ENCODE measurements at places on chromosomes 1 and 21.

DNA sequence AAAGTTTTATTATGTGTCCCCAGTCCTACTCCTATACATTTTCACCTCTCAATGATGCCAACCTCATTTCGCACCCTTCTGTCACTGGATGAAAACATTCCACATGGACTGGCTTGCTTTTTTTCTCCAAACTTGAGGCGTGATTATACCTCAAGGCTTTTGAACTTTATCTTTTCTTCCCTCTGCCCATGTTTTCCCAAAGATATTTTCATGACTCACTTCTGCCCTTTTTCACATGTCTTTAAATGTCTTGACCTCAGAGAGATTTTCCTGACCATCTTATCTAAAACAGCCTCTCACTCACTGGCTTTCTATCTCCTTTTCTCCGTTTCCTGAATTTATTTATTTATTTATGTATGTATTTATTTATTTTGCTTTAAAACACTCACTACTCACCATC, 659.0 kb downstream of the PTPRC start:
- no peak for DNase-seq

DNA sequence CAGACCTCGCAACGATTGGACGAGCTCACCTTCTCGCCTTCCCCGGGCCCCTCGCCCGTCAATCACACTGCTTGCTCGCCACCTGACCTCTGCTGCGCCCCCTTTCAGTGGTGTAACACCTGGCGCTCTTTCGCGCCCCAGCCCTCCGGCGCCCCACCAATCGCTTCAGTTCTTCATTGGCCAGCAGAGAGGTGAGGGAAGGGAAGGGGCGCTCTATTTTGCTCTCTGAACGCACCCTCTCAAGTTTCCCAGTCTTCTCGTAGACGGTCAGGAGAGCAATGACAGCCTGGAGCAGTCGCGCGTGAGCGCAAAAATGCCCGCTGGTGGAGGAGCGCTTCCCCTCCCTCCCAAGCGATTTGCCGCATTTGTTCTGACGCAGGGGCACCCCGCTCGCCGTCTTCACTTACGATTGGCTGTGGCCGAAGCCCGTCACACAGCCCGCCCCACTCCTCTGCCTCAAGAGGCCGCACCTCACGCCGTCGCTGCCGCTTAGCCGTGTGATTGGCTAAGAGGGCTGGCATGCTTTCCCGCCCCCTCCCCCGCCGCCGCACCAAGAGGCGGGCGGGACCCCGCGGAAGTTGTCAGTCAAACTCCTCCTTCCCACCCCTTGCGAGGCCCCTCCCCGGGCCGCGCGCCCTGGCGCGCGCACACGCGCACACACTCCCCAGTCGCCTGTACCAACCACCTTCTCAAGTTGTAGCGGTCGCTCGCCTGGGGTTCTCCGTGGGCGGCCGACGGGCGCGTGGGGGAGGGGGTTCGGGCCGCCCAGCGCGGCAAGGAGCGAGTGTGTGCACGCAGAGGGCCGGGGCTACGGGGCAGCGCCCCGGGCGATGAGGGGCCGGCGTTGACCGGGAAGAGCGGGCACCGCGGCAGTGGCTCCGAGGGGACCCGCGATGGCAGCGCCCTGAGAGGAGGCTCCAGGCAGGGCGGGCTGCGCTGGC, at the start of gene PPP2R5A:
Gene PPP2R5A (plus strand): TSS at position 667 of the 941 bp plus-strand sequence. CDS start 701 bp downstream, outside the sequence.
- peak; percentile 86 for DNase-seq

DNA sequence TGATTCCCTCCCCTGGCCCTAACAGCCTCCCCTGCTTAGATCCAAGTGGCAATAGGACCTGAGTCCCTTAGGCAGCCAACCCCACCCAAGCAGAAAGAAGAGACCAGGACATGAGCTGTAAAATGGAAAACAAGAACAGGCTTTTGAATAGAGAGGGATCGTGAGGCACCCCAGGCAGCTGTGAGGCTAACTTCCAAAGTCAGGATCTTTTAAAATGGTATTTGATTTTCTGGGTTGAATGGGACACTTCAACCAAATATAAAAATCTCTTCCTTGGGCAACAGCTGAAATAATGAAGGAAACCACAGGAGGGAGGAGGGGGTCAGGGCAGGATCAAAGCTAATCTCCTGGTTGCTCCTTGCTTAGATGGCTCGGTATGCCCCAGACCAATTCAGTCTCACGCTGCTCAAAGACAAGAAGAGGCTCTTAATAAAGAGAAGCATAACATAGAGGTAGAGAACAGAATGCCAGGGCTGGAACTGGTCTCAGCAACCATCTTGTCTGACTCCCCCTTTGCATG, 28.6 kb upstream of the AVPR1B start:
- no peak for DNase-seq

GRCh38 chr1:170503665-170504064, 28.3 kb upstream of the GORAB start:
- no peak for DNase-seq

DNA sequence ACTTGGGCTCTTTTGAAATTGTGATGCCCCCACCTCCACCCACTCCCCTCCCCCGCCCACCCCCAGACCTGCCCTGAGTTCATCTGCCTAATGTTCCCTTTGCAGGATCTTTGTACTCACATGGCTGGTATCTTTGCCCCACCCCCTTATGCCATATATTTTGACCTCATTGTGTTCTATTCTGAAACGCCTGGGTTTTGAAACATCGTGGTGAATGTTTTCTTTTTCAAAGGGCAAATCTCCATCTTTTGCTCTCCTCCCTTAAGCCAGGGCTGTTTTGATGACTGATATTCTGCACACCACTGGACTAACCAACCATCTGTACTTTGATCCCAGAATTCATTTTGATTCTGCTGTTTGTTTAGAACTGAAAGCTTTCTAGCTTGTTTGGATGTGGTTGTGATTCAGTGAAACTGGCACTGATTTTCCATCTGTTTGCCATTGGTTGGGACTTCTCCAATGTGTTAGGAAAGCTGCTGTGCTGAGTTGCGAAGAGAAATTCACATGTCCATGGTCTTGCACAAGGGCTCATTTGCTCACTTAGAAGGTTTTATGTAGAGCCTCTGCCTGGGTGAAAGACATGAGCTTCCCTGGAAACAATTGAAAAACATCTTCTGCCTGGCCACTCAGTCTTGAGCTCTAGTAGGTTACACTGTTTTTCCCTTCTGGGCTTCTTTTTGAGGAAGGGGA, 16.5 kb downstream of the SMAP2 start:
- no peak for DNase-seq

GRCh38 chr1:53416269-53416813, 42.9 kb upstream of the DMRTB1 start:
- peak; percentile 58 for DNase-seq

DNA sequence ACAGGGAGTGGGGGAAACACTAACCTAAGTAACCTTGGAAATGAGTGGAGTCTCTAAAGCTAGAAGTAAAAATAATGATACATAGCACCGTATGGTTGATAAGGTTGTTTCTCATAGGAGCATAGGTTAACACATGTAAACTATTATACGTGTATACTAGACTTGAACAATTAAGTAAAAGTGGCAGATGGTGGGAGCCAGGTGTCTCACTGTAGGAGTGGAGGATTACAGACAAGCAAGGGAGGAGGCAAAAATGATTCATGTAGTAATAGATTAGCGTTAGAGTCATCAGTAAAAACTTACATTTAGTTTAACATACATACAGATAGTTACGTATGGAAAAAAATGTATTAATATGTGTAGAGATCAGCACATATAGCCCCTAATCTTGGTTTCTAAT, 138.4 kb upstream of the DSCAM start:
- DNase-seq = no peak

DNA sequence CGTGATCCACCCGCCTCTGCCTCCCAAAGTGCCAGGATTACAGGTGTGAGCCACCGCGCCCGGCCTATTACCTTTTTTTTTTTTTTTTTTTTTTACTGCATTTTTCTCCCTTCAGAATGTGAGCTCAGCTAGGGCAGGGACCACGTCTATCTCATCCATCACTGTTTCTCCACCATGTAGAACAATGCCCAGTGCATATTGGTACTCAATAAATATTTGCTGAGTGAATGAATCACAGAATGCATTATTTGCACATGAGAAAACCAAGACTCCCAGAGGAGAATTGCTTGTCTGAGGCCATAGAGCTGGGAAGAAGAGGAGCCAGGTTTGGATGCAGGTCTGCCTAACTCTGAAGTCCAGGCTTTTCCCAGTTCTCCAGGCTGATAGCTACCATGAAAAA, 8.2 kb upstream of the SLC9A1 start:
- DNase-seq = no peak

DNA sequence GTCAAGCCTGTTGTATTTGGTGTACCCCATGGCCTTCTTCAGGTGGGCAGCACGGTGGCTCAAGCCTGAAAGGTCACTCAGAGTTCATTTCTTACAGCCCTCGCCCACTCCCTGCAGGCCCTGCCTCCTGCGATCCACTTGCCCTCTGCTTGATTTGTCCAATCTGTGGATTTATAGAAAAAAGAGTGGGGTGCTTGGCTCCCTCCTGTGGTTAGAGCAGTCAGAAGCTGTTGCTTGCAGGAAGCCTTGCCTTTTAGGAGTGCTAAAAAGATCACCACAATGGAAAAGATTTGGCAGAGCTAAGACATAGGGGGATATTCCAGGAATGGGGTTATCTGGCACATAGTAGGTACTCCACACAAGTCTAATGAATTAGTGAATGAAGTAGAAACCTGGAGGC, 108.0 kb upstream of the TRABD2B start:
- no peak for DNase-seq

GRCh38 chr1:17437580-17438317, 1.7 kb downstream of the RCC2 start:
- DNase-seq = no peak

- DNase-seq = no peak
These were observed 858 bp upstream of the SUSD4 start for GRCh38 chr1:223364685-223365382.

DNA sequence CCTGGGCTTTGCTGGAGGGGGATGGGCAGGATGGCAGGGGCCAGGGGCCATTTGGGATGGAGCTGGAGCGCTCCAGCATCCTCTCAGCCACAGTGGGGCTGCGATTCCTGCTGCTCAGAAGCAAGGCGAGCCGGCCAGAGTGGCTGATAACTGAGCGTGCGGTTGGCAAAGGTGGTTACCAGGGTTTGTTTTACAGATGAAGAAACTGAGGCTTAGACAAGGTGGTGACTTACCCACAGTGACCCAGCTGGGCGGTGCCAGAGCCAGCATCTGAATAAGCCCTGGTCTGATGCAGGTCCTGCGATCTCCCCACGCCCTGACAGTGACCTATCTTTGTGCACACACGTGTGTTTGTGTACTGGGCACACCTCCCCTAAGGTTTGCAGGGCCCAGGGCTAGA, 5.9 kb upstream of the PRXL2B start:
- DNase-seq = no peak

DNA sequence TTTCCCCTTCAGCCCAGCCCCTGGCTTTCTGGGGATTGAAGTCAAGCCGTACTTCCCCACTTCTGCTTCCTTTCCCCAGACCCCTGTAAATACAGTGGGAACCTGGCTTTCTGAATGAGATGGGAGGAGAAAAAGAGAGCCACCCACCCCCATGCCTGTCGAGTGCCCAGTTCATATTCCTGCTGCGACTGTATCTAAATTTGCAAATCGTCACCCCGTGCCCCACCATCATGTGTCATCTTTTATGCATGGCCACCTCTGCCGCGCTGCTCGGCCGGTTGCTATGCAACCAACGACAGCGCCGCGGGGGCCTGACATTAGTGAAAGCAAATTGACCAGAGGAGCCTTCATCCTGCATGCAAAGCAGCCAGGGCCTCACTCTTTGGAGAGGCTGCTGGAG, 143.0 kb downstream of the ELAVL4 start:
- DNase-seq = no peak

GRCh38 chr1:121587777-121588176, 403.0 kb downstream of the SRGAP2C start:
- DNase-seq = no peak

DNA sequence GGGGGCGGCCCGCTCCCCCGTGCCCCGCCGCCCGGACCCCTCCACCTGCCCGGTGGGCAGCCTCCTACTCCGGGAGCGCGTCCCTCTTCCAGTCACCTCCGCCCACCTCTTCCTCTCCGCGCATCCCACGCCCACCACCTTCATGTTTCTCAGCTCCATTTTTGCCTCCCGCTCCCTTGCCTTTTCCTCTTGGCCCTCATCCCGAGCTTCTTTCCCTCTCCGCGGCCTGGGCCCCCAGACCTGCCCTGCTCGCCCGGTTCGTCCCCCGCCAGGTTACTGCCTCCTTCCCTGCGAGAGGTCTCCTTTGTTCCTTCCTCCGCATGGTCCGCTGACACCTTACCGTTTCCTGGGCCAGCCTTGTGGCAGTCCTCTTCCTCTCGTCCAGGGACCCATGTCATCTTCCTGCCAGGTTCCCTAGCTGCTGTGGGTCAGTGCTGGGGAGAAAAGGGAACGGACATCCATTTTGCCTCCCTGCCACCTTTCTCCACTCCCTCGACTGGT, 563 bp downstream of the QSOX1 start:
- DNase-seq = no peak

DNA sequence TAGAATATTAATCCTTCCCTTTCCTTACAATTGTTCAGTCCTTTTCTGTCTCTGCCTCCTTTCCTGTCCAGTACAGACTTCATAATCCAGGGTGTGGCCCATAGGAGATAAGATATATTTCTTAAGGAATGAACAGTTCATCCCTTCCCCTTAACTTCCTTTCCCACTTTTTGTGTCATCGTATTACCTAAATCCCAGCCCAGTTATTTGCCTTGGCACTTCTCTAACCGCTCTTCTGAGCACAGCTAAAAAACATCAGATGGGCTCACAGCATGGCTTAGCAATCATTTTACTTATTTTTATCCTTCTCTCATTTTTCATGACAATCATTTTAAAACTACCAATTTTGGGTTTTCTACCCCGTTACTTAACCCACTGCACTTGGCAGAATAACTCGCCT, 39.6 kb downstream of the F3 start:
- DNase-seq = no peak

Data from NCI-H1694 treated with DMSO at 0.1 percent for 48 hours (cell line).